Midbrain (tissue), 1 donor: ENCODE measurements at places on chromosomes 16 and 17.

- no peak for DNase-seq
These were observed 327.2 kb upstream of the TNRC6C start for GRCh38 chr17:77631307-77631706.

- DNase-seq = no peak
These were observed 20.2 kb downstream of the DNASE1 start for GRCh38 chr16:3674513-3675295.

DNA sequence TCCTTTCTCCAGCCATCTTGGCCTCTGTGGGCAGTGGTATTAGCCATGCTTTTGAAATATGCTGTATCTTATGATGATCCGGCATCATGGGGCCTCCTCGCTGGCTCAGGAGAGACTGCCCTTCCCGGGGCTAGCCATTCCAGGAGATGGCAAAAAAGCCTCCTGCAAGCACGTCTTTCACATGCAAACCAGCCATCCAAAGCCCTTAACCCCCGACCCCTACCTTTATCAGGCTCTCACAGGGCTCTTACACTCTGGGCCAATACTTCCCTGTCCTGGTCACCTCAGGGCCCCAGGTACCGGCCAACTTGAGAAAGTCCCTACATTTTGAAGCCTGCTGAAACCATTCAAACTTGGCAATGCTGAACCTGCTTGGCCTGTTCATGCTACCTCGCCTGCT, 36.4 kb downstream of the MYH13 start:
- DNase-seq = no peak

DNA sequence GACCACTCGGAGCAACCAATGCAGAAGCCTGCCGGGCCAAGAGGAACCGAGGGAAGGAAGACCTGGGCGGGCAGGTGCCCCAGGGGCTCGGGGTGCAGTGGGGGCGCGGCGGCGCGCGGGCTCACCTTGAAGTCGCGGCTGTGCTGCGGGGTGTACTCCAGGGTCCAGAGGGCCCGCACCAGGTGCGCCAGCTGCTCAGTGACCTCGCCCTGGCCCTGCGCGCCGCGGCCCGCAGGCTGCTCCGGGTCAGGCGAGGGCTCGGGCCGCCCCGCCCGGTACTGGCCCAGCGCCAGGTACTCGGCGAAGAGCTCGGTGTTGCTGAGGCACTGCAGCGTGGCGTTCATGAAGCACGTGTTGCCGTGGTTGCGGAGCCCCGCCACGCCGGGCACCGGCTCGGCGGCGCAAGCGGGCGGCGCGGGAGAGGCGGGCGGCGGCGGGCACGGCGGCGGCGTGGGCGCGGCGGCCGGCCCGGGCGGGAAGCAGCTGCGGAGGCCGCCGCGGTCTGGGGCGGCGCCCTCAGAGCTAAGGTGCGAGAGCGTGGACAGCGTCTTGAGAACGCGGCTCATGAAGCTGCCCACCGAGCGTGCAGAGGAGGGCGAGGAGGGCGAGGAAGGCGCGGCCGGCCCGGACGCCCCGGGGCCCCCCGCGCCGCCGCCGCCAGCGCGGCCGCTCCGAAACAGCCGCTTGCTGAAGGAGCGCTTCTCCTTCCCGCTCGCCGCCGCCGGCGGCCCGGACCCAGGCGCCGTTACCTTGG, 562 bp downstream of the USP31 start:
- DNase-seq = peak; percentile 49

GRCh38 chr17:60154616-60155426, 5.0 kb downstream of the CA4 start:
- DNase-seq = peak; percentile 40

DNA sequence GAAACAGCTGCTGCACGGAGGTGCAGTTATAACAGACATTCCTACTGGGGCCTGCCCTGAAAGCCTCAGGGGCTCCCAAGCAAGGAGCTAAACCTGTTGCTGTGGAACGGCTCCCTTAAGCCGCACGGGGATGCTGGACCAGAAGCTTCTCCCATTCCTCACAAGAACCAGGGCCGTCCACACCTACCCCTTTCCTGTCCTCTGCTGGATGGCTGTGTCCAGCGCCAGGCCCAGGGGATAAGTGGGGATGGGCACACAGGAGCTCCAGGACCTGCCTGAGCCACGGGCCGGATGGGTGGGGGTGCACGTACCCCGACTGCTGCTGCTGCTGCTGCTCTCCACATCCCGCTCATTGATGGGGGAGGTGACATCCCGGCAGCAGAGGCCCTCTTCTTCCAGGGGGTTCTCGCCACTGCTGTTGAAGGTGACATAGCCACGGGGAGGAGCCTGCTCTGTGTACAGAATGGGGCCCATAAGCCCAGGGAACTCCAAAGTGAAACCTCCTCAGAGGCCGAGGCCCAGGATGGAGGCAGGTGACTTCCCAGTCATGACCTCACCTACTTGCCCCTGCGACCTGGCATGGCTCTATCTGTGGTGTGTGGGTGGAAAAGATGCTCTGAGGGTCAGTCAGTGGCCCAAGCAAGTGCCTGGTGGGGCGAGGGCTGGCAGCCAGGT, 8.6 kb downstream of the NUDT16L1 start:
- DNase-seq = no peak

GRCh38 chr17:9763643-9764042, 27.7 kb downstream of the DHRS7C start:
- DNase-seq = no peak

DNA sequence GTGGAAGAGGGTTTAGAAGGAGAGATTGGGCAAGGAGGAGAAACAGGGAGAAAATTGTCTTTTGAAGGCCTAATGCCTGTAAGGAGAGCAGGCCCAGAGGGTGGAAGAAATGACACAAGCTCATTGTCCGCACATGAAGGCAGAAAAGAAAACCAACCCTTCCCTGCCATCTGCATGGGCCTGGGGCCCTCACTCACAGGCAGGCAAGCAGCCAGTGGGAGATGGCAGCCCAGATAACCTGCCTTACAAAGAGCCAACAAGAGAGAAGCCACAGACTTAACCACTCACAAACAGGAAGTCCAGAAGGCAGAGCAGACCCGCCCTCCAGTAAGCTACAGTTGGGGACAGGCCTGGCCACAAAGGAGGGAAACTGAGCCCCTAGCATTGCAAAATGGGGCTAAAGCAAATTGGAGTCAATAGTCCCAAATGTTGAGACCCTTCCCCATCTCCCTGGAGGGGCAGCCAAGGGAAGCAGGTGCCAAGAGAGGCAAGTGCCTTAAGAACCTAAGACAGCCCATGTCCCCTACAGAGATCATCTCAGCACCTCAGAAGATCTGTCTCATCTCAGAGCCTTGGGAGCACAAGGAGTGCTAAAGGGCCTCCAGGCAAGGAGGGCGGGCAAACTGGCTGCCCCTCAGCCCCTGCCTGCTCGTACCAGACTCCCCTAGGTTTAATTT, 7.3 kb upstream of the TSPOAP1 start:
- DNase-seq = no peak

GRCh38 chr17:50329716-50330115, 16.2 kb upstream of the XYLT2 start:
- no peak for DNase-seq

DNA sequence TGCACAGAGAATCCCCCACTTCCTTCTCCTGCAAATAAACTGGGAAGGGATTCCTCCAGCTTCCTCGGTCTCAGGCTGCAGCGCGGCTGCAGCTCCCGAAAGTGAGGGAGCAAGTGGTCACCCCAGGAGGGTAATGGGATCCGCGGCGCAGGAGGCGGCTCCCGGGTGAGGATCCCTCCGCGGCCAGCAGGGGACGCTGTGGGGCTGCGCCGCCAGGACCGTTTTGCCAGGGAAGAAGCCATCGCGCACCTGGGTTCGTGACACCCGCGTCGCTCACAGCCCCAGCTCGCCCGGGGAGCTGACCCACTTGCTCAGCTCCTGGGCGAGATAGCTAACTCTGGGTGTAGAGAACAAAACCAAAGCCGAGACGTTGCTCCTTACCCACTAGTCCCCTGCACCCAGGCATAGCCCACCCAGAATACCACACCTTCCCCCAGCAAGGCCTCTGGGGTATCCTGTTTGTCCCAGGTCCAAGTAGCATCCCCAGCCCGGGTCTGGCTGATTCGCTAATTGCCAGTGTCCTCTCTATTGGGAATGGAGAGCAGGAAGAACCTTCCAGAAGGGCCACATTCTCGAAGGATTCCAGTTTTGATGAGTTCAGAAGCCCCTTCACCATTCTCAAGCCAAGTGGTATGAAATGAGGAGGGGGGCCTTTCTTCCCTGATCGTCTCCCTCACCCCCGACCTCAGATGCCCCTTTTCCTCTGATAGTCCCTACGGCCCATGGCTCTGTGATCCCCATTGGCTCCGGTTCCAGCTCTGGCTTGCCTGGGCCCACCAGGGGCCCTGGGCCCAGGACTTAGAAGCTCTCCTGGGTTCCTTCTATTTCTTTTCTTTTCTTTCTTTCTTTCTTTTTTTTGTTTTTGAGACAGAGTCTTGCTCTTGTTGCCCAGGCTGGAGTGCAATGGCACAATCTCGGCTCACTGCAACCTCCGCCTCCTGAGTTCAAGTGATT, 14.1 kb downstream of the CYGB start:
- DNase-seq = peak; percentile 75

- DNase-seq = no peak
These were observed 114.5 kb upstream of the CHMP6 start for GRCh38 chr17:80876950-80877728.

DNA sequence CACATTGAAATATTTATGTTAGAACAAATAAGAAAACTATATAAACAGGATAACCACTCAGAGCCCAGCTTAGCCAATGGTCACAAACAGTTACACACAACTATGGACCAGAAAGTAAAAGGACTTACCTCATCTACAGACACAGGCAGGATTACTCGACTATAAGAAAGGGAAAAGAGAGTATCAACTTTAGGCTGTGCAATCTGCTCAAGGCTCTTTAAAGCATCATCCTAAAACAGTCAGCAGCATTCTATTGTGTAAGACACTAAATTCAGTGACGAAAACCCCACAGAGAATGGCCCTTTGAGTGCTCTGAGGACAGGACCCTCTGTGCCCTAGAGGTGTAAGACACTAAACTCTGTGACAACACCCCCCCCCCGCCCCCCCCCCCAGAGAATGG, 4.2 kb downstream of the PITPNA start:
- DNase-seq = no peak

GRCh38 chr16:149024-149660, 3.3 kb upstream of the HBZ start:
- no peak for DNase-seq

- peak; percentile 75 for DNase-seq
These were observed 150.8 kb downstream of the SSH2 start for GRCh38 chr17:29778956-29779811.

DNA sequence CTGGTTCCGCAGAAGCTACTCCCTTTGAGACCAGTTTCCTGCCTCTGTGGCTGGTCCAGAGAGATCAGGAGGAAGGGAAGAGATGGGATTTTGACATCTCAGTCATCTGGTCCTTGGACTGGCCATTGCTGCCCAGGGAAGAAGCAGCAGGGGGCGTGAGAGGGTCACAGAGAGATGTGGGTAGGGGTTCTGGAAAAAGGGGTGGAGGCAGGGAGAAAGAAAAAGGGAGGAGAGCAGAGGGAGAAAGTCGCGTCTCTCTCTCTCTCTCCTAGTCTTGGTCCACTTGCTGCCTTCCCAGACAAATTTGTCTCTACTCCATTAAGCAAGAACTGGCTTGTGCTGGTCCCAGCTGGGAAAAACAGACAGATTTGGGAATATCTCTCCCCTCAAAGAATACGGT, 4.4 kb downstream of the SHBG start:
- DNase-seq = peak; percentile 58

DNA sequence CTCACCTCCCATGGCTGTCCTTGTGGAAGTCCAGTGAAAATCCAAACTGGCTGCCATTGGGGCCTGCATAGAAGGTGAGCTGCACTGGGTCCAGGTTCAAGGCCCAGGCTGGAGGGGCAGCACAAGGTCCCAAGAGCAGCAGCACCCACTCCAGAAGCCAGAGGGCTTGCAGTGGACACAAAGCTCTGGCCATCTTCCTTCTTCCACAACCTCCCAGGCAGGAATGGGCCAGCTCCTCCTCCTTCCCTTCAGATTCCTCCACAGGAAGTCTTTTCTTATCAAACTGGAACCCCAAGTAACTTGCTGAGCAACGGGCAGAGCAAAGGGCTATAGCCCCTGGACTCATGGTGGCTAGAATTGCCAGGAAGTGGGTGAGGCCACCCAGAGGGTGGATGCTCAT, at the start of gene ITGA2B:
ITGA2B (minus strand) TSS at position 369 of the 400 bp plus-strand sequence; CDS start at position 193, 176 bp downstream.
- no peak for DNase-seq

- no peak for DNase-seq
These were observed 66.6 kb upstream of the TMEM97 start for GRCh38 chr17:28252436-28252835.

GRCh38 chr16:76900285-76901263, 290.4 kb upstream of the MON1B start:
- no peak for DNase-seq

GRCh38 chr17:10025976-10026901, 121.2 kb upstream of the RCVRN start:
- peak; percentile 34 for DNase-seq

GRCh38 chr17:21299981-21300600, 15.6 kb downstream of the MAP2K3 start:
- no peak for DNase-seq

- DNase-seq = no peak
These were observed 10.5 kb downstream of the OR1F1 start for GRCh38 chr16:3198334-3199072.

DNA sequence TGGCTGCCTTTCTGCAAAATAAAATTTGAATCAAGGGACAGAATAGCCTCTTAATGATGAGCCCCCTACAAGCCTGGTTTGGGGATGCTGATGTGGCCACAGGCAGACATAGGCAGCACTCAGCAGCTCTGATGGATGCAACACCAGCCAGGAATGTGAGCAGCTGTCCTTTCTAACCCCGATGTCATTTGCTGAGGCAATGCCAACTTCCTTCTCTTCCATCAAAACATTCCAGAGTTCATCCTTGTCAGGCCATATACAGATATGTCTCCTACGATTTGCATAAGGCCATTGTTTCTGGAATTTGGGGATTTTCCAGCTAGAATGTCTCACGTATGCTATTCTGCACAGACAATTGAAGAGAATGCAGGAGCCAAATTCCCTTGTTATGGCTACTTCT, 52.1 kb upstream of the MYOCD start:
- DNase-seq = no peak

GRCh38 chr17:7313088-7313889, 1.9 kb downstream of the GPS2 start:
- DNase-seq = no peak
